ENCODE measurements at places on chromosomes 2 and 18.
A peak's percentile ranks its signal among the peaks of the same experiment; 100 is the strongest.

DNA sequence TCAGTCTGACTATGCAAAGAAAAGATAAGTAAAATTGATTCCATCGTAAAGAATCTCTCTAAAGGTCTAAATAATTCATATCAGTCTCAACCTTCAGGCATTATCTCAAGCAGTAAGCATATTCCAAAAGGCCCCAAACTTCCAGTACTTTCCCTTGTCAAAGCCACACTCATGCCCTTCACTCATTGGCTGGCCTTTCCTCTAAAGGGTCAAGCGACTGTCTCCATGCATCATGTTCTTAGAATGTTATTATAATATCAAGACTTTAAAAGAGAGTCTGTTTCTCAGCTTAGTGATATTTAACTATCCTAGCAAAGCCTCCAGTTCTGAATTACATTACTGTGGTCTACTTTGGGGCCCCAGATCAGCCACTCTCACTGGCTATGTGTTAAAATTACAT is 271.3 kb downstream of the MREG start:
- DNase-seq = no peak

GRCh38 chr2:42009657-42010580 is 37.9 kb upstream of the PKDCC start:
- peak; percentile 50 for DNase-seq

- no peak for DNase-seq
These were observed 294.7 kb downstream of the LNPK start for GRCh38 chr2:175707322-175707721.

- DNase-seq = no peak
These were observed 8.2 kb downstream of the CREG2 start for GRCh38 chr2:101379091-101379490.

- no peak for DNase-seq
These were observed 20.2 kb upstream of the MRO start for GRCh38 chr18:50839996-50840395.

DNA sequence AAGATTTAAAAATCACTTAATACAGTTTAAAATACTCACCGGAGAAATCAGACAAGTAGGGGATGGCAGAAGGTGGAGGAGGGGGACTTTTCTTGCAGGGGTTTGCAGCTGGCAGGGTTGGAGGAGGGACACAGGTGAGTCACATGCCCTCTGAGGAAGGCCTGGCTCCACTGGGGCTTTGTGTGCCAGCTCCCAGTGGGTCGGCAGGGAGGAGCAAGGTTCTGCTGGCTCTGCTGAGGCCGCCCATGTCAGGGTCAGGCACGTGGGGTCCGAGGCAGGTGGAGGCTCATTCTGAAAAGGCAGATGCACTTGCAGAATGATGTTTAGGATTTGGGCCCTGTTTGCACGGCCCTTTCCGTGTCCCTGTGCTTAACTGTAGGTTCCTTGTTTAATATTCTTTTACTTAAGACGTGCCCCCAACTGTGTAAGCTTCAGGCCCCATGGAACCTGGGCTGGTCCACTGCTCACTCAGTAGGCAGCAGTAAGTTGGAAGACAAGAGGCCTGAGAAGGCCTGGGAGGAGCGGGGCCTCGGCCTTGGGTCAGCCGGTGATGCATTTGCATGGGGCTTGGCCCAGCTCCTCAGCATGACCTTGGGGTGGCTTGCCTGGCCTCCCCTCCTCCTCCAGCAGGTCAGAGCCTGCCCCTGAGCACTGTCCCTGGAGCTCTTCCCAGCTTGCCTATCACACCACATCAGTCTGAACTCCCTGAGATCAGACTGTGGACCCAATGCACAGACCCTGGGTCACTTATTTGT is 141.0 kb downstream of the GLI2 start:
- DNase-seq = no peak

GRCh38 chr2:237276716-237277490 is 137.1 kb downstream of the COL6A3 start:
- DNase-seq = no peak

GRCh38 chr2:208175840-208176153 is 12.4 kb upstream of the CRYGA start:
- DNase-seq = no peak

- no peak for DNase-seq
These were observed 10.2 kb downstream of the TSHZ1 start for GRCh38 chr18:75220551-75221355.

- DNase-seq = no peak
These were observed 126.4 kb upstream of the HNMT start for GRCh38 chr2:137837830-137838229.

DNA sequence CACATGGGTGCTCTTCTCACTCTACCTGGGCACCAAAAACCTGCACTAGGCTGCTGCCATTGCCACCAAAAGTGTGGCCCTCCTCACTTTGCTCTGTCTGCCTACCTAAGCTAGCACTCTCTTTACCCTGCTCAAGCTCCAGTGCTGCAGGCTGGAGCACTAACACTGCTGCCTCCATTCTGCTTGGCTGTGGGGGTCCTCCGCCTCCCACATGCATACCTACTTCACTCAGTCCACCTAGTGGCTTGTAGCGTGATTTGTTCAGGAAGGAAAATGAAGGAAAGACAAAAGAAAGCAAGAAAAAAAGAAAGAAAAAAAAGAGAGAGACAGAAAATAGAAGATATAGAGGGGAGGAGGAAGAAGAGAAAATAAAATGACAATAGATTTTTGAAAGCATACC is 1339.4 kb upstream of the CHAC2 start:
- DNase-seq = no peak

GRCh38 chr2:143083636-143084035 is 45.6 kb upstream of the ARHGAP15 start:
- no peak for DNase-seq

Measured in posterior cingulate gyrus (tissue), 11 donors.